ENCODE measurements at places on chromosomes 3 and 15.

GRCh38 chr3:27467545-27467944 is 16.6 kb downstream of the SLC4A7 start:
- DNase-seq = peak; percentile 59

DNA sequence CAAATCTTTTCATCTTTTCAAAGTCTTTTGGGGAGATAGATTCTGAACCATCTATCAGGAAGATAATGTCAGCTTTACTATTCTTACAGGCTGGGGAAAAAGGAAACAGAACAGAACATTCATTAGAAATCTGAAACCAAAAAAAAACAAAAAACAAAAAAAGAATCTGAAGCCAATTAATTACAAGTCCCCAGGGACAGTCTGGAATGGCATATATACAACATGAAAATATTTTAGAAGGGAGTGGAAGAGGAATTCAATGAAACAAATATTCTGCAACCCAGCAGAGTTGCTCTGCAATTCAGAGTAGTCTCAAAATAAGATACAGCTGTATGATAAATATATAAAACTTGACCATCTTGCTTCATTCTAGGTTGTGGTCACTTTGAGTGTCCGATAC is 41.7 kb upstream of the CAPN7 start:
- no peak for DNase-seq

GRCh38 chr15:98725874-98726273 is 77.5 kb downstream of the IGF1R start:
- no peak for DNase-seq

DNA sequence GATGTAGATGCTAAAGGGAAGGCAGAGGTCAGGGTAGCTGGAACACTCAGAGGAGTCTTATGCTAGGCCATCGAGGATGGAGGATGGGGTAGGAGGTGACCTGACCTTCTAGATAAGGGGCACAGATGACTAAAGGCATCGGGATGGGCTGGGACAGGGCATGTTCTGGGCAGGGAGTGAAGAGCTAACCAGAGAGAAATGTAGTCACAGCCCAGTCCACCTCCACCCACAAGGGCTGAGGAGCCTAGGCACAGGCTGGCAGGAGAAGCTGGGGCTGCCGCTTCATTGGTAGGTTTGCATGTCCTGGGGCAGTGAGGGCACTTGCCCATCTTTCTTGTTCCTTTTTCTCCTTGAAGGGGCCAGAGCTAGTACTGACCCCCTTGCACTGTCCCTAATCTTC is 12.6 kb downstream of the CLK3 start:
- no peak for DNase-seq

DNA sequence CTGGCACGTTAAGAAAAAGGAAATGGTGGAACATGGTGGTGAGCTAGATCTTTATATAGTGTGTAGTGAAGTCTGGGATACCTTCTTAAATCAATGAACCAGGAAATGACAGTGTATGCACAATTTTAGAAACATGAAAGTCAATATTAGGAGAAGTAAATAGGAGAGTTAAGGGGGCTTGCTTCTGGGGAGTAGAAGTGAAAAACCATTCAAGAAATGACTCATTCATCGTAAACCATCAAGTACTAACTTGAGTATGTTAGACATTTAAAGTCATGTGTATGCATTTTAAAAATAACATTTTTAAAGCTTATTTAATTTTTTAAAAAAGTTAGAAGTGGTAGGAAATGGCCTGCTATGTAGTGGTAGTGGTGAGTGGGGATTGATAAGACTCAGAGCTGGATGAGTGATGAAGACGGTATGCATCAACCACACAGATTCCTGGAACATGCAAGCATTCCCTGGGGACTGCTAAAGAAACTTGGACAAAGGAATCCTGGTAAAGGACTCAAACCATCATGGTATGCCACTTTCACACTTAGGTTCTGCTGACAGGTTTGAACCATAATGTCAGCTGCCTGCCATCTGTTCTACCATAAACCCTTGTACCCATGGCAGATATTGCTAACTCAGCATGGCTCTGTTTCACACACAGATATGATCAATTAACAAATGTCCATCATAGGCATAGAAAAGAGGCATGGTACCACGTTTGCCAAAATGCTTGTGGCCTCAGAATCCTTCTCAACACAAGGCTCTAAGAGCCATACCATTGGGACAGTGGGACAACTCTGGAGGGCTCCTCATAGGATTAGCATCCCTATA is 28.9 kb upstream of the MITF start:
- DNase-seq = peak; percentile 89

- no peak for DNase-seq
Measured at GRCh38 chr15:75680007-75680789, 32.5 kb downstream of the CSPG4 start.

DNA sequence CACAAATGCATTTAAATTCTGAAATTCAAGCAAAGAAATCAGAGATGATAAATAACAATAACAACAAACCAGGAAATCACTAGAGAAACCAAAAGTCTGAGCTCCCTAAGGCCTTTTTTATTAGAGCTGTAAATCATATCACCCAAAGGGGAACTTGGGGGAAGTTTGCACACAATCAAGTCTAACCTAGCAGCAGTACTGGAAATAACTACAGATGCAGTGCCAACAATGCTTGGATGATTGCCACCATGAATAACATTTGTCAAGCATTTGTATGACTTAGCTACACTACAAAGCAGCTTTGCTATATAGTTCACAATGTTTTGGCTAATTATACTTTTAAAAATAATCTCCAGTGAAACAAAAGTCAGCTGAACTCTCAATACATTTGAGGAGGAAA is 27.8 kb downstream of the SHQ1 start:
- peak; percentile 74 for DNase-seq

GRCh38 chr15:33960549-33960935 is 7.8 kb upstream of the CHRM5 start:
- DNase-seq = no peak

- DNase-seq = peak; percentile 87
Measured at GRCh38 chr3:53236112-53236841, 19.5 kb downstream of the TKT start.

GRCh38 chr3:22795917-22796316 is 407.2 kb upstream of the UBE2E2 start:
- no peak for DNase-seq

DNA sequence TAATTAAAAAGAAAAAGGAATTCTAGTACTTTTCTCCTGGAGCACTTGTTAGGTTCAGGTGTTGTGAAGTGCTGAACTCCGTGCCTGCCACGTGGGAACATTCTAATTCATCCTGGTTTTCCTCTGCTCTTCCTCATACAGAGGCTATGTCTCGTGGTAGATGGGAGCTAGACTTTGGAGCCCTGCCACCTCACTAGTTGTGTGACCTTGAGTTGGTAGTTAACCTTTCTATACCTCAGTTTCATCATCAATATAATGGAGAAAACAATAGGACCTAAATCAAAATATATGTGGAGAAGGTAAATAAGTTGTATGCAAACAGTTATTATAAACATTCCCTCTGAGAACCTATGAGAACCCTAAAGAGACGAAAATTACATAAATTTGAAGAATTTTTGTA is 10.6 kb downstream of the ALAS1 start:
- no peak for DNase-seq

- no peak for DNase-seq
Measured at GRCh38 chr3:45800611-45801010, 4.3 kb upstream of the SLC6A20 start.

DNA sequence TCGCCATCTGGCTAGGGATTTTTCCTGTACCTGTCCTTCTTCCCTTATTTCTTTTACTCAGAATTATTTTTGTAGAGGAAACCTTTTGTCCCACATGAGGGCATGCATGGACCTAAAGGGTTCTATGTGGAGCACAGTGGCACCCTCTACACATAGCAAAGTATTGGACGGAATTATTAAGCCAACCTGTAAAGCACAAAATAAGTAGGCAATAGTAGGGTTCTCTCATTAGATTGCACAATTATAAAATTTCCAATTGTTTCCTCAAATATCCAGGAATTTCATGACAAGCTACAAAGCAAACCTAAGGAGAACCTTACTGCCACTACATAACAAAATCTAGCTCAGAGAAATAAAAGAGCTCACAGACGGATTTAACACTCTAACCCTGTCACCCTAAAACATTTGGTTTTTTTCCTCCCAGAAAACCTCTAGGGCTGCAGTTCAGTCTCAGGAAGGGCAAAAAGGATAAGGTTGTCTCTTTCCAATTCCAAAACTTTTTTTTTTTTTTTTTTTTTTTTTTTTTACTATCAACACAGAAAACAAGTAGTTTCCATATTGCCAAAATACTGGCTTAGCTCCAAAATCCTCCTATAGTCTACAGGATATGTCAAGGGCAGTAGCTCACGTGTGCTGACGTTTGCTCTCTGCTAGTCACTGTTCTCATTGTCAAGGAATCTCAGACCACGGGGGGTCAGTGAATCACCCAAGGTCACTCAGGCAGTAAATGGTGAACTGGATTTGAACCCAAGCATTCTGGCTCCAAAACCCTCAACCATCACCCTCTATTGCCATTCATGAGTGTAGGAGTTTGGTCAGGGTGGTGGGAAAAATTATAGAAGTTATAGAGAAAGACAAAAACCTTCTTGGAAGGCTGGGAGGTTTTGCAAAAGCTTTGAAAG is 52.3 kb downstream of the NCEH1 start:
- peak; percentile 98 for DNase-seq

- peak; percentile 38 for DNase-seq
Measured at GRCh38 chr3:177294221-177294620, 96.9 kb upstream of the TBL1XR1 start.

DNA sequence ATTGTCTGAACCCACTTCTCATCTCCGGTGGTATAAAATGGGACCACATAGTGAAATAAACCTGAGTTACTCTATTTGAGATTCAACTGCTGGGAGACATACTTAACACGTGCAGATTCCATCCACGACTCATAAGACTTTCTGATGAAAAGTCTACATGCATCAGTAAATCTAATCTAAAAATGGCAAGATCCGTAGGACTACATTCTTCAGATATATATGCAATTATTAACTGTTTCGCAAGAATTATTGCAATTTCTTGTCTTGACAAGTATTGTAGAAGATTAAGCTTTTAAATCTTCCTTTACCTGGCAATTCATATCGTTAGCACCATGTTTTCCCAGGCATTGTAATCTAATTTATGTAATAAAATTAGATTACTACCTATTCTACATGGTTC is 718.7 kb upstream of the CBLB start:
- peak; percentile 55 for DNase-seq

DNA sequence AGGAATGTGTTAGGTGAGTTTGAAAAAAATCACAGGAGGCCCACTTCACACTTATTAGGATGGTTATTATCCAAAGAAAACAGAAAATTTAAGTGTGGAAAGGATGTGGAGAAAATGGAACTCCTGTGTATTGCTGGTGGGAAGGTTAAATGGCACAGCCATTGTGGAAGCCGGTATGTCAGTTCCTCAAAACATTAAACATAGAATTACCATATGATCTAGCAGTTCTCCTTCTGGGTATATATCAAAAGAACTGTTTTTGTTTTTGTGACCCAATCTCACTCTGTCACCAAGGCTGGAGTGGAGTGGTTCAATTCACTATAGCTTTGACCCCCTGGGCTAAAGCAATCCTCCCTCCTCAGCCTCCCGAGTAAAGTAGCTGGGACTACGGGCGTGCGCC is 10.4 kb upstream of the ZFYVE19 start:
- DNase-seq = no peak

GRCh38 chr3:57287205-57287604 is 5.3 kb downstream of the ASB14 start:
- no peak for DNase-seq

GRCh38 chr15:99151156-99151555 is 46.3 kb downstream of the SYNM start:
- DNase-seq = no peak

DNA sequence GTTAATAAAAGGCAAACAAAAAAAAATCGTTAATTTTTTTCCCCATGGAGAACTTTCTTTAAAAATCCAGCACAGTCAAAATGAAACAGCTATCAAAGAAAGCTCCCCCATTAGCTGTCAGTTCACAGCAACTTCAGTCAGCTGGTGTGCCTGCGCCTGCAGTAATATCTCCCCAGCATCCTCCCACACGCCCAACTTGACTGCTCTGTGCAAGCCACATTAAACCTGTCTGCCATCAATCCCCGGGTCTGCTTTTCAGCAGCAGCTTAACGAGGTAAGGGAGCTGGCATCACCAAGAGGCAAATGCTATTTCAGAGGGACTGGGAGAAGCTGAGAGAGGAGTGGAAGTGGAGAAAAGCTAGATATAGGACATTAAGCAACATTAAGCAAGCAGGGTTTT is 337.5 kb downstream of the GAP43 start:
- DNase-seq = no peak

DNA sequence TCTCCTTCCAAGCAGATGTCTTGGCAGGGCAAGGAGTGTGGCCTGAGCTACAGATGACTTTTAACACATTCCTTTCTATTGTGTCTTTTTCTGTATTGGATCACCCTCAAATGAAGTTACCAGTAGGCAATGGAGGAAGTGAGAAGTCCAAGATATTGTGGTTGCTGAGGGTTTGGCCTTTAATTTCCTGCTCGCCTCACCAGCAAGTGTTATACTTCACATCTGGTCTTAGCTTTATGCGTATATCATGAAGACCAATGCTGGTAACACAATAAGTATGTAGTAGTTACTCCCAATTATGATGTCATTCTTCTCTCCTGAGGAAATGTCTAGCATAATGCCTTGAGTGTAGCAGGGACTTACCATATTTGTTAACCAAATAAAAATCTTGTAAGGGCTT is 179.9 kb downstream of the ZIC1 start:
- DNase-seq = peak; percentile 68

DNA sequence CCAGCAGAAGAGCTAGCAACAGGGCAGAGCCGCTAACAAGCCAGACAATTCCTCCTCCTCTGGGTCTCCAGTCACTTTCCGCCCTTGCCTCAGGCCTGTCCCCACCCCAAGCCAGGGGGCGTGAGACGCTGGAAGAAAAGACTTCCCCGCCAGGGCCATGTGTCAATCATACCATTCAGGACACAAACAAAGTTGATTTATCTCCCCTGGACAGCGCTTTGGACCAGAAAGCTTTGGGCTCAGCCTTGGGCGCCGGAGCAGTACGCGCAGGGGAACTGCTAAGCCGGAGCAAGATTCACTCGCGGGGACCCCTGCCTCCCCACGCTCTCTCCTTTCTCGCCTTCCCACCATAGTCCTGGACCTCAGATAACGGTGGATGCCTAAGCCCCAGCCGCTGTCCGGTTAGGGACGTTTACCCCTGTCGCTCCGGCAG is 479 bp downstream of the LRRC2 start:
- DNase-seq = no peak

DNA sequence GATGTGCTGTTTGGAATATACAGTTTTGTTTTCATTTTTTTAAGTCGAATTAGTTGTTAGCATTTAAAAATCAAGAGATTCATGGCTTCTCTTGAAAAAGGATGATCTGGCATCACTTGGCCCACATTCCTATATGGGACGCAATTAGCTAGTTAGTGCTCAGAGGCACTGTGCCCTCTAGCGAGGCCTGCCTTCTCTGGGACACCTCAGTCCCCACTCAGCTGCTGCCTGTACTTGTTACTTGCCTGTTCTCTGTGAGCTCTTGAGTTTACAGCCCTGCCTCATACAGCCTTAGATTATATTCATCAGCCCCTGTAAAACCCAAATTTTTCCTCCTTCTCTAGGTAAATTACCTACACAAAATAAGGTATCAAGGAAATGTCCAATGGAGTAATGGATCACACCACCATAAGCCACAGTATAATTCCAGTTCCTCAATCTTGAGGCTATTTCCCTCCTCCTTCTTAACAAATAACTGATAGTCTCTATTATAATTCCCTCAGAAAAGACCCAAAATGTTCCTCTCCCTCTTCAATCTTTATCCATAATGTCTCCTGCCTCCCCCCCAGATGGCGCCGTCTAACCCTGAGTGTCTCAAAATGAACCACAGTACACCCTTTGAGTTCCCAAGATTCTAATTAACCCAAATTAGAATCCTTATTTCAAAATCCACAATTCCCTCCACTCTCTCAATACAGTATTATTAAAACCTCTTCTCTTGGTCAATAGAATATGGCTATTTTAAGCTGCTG is 2.7 kb downstream of the ZMAT3 start:
- peak; percentile 52 for DNase-seq

Data from fibroblast of upper back skin (primary cell).